ENCODE measurements at places on chromosomes 5 and 9.

- no peak for DNase-seq
Measured at GRCh38 chr9:5575000-5575399, 53.9 kb upstream of the RIC1 start.

DNA sequence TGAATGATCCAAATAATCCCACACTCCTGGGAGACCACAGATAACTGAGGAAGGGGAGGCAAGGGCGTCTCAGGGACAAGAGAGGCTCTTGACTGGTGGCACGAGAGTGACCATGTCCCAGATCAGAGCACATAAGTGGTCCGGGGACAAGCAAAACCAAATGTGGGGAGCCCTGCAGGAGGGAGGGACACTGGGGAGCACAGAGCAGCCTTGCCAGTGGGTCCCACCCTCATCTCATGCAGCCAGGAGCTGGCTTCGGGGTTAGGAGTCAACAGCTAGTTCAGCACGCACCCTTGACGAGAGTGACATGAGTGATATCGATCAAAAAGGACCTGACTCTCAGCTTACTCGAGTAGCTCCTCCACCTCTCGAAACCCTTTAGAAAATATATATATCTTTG is 16.5 kb upstream of the UBE2QL1 start:
- no peak for DNase-seq

DNA sequence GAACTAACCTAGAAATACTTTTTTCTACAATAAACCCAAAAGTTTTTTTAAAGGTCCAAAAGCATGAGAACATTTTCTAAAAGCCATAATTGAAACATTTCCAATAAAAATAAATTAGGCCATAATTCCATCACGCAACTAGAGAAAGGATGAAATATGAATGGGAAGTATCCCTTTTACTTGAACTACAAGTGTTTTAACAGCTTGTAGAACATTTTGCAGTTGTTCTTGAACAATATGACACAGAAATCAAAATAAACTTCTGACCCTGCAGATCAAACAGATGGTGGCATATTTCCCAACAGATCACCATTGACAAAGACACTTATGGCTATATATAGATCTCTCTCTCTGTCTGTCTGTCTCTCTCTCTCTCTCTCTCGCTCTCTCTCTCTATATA is 624.4 kb downstream of the PSAT1 start:
- no peak for DNase-seq

GRCh38 chr9:103361906-103362305 is 366.8 kb downstream of the CYLC2 start:
- DNase-seq: no peak

DNA sequence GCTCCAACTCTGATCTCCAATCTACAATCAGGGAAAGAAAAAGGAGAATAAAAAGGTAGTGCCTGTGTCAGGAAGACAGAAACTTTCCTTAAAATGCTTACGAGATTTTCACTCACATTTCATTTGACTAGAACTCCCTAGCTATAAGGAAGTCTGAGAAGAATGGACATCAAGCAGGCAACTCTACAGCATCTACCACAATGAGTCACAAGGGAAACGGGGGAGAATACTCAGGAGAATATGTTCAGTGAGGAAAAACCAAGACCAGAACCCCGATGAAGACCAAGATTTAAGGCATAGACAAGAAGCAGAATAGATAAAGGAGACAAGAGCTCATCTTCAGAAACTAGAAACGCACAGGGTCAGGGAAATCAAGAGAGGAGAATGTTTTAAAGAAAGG is 9.0 kb upstream of the SETD9 start:
- DNase-seq: no peak

DNA sequence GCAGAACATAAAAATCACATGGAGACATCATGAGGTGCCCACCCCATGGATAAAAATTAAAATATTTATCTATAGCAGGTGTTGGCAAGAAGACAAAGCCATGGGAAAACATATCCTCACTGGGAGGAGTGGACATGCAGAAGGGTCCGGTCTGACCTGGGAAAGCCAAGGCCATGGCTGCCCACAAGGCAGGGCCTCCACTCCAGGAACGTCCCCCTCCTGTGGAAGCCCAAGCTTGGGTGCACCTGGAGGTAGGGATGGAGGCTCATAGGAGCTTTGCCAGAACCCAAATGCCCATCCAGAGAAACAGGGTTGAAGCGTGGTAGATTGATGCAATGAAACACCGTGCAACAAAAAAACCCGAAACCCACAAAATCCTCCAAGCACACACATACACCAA is 81.4 kb upstream of the COL5A1 start:
- no peak for DNase-seq

GRCh38 chr5:126428421-126428820 is 5.2 kb downstream of the GRAMD2B start:
- no peak for DNase-seq

DNA sequence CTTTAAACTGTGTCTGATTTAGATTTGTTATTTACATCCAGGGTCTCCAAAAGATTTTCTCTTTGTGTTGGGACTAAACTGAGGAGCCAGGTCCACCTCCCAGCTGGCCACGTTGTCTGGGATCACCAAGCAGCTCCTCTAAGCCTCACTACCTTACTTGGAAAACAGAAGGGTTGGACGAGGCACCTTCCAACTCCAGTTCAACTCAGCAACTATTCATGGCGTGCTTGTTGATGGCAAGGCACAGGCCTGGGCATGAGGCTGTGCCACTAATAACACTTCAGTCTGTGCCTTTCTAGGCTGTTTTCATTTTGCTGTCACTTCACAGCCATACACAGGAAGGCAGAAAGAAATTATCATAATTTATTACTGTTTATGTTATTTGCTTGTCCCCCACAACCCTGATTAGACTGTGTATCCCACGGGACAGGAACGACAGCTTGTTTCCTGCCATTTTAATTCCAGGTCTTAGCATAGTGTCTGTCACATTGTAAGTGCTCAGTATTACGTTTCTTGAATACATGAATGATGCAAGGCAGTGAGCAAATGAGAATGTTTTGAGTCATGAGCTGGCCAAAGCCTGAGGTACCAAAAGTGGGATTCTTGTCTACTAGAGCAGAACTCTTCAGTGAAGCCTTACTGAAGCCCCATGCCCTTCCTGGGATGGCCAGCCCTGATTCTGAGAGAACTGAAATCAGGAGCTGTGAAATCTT is 125.8 kb downstream of the GALNT10 start:
- DNase-seq: no peak

GRCh38 chr5:158534203-158534602 is 565.5 kb downstream of the EBF1 start:
- no peak for DNase-seq

- no peak for DNase-seq
Measured at GRCh38 chr5:110094548-110094947, 404.8 kb downstream of the MAN2A1 start.

GRCh38 chr5:179121667-179122111 is 61.5 kb downstream of the ZNF354C start:
- no peak for DNase-seq

DNA sequence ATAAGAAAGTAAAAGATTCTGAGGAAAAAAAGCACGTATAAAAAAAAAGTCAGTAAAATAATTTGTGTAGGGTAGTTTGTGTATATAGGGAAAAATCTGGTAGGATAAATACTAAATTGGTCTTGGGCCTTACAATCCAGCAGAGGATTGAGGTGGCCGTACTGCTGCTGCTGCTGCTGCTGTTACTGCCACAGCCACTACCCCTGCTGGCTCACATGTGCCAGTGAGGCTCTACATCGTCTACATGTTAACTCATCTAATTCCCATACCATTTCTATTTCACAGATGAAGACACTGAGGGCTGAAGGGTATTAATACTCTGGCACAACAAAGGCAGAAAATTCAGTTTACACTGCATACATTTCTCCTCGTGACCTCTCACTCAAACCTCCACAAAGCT is 928.5 kb downstream of the TLE4 start:
- no peak for DNase-seq

GRCh38 chr5:156794687-156795086 is 55.4 kb upstream of the PPP1R2B start:
- no peak for DNase-seq

DNA sequence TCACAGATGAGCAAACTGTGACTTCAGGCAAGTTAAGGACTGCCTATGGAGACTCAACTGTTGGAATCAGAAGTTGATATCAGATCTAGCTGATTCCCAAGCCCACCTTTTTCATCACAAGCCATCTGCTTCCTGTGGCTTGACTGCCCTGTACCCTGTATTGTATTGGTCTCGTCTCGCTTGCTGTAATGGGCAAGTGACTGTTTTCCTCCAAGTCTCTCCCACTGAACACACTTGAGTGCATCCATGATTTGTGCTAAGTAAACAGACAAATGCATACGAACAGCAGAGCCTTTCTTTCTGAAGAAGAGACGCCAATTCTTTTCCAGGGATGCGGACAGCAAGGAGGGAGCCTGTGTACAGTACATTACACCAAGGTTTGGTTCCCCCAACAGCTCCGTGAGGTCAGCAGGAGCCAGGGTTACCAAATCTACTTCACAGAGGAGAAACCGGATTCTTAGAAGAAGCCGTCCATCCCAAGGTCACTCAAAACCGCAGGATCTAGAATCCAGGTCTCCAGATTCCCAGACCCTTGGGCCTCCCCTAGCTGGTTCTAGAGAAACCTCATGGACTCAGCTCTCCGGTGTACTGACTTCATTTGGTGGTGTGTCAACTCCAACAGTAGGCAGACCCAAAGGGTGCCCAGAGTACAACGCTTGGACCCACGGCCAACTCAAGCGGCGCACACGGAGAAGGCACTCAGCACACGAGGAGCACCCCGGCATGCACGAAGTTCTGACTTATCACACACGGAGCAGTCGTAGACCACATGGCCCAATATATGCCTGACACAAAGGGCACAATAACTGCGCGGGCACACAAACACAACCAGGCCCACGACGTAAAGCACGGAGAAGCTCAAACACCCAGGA is 1.1 kb downstream of the BAG1 start:
- DNase-seq: peak; percentile 26

- no peak for DNase-seq
Measured at GRCh38 chr5:150780187-150780692, 1.7 kb downstream of the SMIM3 start.

GRCh38 chr5:61167382-61167781 is 5.1 kb upstream of the SMIM15 start:
- peak; percentile 12 for DNase-seq

DNA sequence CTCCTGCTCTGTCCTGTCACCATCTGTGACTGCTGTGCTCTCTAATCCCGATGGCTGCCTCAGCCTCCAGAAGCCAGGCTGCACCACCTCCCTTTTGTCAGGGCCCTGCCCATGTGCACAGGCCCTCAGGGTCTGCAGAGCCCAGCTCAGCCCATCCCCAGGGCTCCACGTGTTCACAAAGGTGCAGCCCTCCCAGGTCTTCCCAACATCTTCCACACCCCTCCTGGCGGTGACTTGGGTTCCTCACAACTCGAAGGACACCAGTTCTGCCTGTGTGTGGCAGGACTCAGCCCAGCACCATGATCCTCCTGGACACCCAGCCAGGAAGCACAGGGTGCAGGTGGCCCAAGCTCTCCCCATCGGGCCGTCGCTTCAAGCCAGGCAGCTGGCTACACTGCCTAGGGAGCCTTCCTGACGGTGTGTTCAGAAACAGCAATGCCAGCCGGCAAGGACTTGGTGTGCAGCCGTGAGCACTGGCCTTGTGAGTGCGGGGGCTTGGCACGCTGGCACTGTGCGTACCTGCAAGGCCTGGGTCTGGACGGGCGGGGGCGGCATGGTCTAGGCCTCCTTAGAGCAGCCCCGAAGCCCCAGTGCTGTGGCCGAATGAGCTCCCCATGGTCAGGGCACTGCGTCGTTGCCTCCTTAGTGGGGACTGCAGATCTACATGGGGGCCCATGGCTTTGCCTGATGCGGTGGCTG is 96.1 kb downstream of the MRPL36 start:
- DNase-seq: no peak

DNA sequence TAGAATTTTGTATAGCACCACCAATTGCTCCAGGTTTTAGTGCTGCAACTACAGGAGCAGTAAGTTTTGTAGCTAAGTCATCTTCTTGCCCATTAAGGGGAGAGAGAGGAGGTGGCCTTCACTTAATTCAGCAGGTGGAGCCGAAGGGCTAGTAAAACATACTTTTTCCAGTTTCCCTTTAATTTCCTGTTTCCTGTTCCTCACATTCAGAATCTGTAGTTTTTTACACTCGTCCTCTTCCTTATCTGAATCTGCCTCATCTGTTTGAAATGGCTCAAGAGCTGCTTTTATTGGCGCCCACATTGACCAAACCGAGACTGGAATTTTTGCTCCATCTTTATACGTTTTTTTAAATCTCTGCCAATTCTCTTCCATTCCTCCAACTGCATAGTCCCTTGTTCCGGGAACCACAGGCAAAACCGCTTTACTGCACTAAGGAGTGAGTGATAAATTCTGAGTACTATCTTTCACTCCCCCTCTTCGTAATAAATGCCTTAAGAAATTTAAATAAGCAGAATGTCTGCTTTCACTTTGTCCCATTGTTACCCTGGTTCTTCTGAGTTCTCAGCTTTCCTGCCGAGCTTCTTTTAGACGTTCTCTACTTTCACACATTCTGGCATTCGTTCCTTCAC is 133.9 kb downstream of the DROSHA start:
- DNase-seq: no peak

- no peak for DNase-seq
Measured at GRCh38 chr5:81608976-81609375, 141.9 kb downstream of the SSBP2 start.

- DNase-seq: no peak
Measured at GRCh38 chr5:52746539-52746938, 41.2 kb upstream of the ITGA1 start.

GRCh38 chr5:113902917-113903660 is 389.6 kb downstream of the YTHDC2 start:
- no peak for DNase-seq

GRCh38 chr5:147095740-147096139 is 139.1 kb upstream of the STK32A start:
- no peak for DNase-seq

DNA sequence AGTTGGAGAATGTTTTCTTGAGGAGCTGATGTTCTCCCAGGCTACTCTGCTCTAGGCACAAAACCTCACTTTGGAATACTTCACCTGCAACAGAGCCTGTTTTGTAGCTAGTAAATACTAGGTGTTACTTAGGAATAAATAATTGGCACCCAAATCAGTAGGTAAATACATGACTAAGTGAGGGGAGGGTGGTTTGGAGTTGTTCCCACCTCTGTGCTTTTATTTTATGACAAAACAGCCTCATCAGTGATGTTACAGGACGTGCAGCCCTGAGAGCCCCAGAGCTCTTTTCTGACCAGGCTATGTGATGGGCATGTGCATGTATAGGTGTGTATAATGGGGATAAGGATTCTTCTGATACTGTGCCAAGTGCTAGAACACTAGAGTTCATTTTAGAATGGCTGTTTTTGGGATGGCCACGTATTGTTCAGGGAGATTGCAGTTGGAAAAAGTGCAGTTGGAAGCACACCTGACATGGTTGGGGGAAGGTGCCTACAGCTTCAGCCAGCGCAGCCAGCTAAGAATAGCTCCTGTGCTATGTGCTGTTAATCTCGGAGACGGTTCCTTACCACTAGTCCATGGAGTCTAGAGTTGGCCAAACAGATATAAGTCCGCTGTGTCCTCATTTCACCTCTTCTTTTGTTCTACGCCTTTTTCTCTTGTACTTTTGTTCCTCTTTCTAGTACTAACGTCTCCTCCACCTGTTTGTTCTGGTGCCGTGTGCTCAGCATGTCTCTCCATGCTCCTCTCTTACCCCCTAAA is 284.7 kb downstream of the FANCC start:
- no peak for DNase-seq
